ENCODE measurements at places on chromosomes 5 and 9.

DNA sequence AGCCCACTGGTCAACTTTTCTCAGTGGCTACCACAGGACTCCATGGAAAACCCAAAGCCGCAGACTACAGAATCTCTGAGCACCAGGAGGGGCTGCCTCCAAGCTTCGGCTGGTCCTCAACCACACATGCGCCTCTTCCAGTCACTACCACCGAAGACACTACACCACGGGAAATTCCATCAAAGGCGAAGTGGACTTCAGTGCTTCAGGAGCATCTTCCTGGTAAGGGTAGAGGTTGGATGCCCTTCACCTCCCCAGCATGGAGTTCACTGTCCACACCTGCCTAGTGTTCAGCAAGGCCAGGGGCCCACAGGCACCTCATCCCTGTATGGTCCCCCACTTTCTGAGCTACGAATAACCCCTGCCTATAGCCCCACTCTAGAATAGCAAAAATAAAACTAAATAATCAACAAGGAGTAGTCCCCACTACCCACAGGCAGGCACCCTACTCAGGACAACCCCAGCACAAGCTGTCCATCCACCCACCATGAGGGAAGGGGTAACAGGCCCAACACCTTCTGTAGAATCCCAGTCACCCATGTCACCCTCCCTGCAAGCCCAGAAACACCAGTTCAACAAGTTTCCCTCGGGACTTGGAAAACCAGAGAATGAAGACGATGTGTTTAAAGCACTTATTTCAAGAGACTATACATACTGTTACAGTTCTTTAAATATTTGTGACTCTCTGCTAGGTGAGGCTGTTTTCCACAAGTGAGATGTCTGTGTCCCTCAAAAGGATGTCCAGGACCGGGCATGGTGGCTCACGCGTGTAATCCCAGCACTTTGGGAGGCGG lies 2.6 kb downstream of the VDAC1 start:
- no peak for DNase-seq

DNA sequence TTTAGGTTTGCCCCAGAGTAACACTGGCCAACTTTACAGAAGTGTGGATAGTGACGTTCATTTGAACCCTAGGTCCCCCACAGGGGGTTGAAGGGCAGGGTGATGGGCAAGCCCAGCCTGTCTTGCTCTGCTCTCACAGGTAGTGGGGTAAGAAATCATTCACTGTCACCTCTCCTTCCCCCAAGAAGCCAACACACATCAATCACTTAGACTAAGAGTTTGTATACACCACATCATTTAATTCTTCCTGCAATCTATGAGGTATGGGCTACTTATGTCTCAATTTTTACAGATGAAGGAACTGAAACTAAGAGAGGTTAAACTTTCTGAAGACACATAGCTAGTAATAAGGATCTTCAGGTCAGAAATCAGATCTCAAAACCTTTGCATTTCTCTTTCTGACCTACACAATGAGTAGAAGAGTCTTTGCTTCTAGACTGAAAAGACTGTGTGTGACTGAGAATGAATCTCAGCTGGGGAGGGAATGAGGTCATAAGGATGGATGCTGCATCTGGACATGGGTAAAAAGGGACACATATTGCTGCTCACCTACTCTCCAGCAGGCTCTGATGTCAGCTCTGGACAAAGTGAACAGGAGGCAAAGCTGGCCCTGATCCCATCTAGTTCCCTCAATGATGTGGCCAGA lies 81.0 kb upstream of the EQTN start:
- DNase-seq: no peak

- no peak for DNase-seq
Observed at GRCh38 chr9:129879991-129880653, 44.9 kb downstream of the USP20 start.

DNA sequence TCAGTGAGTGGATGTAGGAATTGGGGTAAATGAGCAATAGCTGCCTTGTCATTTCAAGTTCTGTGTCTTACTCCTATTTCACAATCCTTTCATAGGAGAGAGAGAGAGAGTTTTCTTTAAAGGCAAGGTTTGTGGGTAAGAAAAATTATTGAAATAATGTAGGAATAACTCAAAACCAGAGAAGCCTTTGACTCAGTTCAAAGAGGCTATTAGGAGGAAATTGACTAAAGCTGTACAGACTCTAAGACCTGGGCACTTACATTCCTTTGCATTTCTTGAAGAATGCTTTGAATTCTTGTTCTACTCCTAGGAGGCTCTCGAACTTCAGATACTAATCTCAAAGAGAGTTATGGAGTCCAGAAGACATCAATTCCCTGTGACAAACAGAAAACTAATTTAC lies 257.1 kb downstream of the FBXL7 start:
- no peak for DNase-seq

DNA sequence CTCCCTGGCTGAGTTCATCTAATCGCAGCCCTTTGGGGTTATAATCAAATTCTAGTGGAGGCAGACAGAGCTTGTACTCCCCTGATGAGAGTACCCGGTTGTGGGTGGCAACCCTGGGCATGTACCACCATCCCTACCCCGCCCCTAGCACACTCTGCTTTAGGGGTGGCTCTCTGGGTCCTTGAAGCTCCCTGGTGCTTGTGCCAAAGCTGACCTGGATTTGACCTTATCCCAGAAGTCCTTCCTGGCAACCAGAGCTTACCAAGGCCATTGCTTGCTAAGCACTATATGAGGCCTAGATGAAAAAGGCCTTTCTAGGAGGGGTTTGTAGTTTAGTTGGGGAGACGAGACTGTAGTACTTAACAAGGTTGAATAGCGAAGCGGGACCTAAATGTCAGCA lies 72.2 kb downstream of the RGS3 start:
- no peak for DNase-seq

- DNase-seq: no peak
Observed at GRCh38 chr9:110123341-110124095, 84.4 kb downstream of the C9orf152 start.

GRCh38 chr5:14216902-14217301 lies 73.8 kb downstream of the TRIO start:
- DNase-seq: no peak

DNA sequence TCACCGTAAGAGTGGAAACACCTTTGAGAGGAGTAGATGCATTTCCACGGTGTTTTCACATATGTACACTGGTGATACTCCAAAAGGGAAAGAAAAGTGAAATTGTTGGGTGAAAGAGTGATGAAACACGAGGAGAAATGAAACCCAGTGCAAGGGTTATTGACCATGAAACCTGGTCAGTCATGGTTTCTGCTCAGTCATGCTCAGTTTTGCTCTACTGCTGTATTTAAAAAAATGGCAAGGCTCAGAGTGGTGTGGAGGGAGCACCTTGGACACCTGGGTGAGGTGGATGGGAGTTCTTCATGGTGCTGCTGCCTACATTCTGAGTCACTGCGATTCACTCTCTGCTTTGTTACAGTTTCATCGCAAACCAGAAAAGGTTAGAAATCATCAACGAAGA lies 32.3 kb downstream of the NTRK2 start:
- DNase-seq: no peak

DNA sequence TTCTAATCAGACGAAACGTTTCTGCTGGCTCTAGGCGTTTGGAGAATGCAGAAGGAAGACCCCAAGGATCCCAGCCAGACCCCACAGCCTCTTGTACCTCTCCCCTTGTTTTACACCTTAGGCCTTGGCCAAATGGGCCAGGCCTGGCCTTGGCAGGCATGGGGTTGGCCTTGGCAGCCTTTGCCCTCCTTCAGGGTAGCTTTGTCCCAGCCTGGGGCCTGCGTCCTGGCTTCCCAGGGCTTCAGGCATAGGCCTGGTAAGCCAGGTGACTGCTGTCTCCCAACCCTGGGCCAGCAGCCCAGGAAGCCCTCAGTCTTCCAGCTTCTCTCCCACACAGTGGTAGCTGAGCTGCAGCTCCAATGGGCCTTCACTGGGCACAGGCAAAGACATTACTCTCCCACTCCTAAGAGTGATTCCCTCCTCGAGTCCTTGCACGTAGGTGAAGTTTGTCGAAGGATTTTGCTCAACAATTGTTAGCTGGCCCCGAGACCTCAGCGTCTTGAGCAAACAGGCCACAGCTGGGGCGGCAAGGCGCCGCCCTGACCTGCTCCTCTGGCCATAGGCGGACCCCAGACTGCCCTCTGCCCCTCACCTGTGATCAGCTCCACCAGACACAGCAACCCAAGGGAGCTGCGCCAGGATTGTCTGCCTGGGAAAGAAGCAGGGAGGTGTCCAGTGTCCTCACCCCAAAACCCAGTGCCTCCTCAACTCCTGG lies 1.1 kb upstream of the PITX1 start:
- DNase-seq: no peak

DNA sequence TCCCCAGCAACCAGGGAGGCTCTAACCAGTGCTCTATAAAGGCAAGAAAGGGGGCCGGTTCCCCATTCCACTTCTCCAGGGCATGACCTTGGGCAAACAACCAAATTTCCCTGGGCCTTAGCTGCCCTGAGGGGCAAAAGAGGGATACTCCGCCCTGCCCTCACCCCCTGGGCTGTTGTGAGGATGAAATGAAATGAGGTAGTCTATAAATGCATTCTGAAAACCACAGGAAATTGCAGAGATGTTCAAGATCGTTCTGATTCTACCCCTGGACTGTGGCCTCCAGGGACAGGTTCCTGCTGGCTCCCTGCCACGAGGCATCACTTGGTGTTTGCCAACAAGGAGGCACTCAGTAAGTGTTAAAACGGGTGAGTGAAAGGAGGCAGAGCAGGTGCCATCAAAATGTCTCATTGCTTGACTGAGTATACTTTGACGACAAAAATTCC lies 5.7 kb downstream of the RAPGEF1 start:
- no peak for DNase-seq

- no peak for DNase-seq
Observed at GRCh38 chr5:118777189-118777736, 211.1 kb downstream of the DTWD2 start.

DNA sequence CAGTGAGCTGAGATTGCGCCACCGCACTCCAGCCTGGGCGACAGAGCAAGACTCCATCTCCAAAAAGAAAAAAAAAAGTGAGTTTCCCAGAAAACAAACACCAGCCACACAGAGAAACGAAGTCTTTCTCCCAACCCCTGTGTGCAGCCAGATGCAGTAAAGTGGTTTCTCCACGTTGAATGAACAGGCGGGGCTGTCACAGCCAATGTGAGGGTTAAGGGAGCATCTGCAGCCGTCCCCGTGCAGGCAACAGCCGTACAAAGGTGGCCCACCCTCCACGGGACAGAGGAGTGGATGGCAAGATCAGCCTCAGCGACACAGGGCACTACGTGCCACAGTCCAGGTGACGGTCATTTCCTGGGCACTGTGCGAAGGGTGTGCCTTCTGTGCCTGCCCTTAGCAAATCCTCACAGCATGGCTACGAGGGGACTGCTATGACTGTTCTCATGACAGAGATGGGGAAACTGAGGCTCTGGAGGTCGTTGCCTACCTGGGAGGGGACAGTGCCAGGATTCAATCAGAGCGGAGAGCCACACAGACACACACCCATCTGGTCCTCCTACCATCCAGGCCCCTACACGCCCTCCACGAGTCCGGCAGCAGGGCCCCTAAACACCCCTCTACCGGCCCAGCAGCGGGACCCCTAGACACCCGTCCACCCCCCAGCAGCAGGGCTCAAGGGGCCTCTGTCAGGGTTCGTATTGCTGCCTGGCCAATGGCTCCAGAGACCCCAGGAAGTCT lies 2.3 kb downstream of the VAV2 start:
- no peak for DNase-seq

DNA sequence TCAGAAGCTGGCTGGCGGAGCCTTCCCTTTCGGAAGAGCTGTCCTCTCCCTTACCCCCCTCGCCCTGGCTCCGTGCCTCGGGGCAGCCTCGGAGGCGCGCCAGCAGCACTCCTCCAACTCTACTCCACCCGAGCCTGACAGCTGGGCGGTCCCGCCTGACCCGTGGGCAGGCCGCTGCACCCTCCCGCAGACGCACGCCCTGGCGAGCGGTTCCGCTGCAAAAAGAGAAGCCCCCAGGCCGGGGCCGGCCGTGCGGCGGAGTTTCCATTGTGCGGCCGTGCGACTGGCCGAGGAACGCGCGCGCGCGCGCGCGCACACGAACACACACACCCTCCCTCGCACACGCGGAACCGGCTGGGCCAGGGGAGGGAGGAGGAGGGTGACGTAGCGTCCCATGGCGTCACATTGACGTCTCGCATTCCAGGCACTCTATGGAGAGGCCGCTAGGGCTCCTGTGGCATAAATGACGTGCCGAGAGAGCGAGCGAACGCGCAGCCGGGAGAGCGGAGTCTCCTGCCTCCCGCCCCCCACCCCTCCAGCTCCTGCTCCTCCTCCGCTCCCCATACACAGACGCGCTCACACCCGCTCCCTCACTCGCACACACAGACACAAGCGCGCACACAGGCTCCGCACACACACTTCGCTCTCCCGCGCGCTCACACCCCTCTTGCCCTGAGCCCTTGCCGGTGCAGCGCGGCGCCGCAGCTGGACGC lies at the start of gene NR4A3:
Gene NR4A3 (plus strand): TSS at position 490 of the 713 bp plus-strand sequence. CDS start 6,158 bp downstream, outside the sequence.
- peak; percentile 74 for DNase-seq

- no peak for DNase-seq
Observed at GRCh38 chr5:34578962-34579361, 77.2 kb upstream of the RAI14 start.

GRCh38 chr5:32753051-32753450 lies 41.9 kb downstream of the NPR3 start:
- no peak for DNase-seq

- no peak for DNase-seq
Observed at GRCh38 chr9:35729101-35729500, 2.9 kb downstream of the TLN1 start.

DNA sequence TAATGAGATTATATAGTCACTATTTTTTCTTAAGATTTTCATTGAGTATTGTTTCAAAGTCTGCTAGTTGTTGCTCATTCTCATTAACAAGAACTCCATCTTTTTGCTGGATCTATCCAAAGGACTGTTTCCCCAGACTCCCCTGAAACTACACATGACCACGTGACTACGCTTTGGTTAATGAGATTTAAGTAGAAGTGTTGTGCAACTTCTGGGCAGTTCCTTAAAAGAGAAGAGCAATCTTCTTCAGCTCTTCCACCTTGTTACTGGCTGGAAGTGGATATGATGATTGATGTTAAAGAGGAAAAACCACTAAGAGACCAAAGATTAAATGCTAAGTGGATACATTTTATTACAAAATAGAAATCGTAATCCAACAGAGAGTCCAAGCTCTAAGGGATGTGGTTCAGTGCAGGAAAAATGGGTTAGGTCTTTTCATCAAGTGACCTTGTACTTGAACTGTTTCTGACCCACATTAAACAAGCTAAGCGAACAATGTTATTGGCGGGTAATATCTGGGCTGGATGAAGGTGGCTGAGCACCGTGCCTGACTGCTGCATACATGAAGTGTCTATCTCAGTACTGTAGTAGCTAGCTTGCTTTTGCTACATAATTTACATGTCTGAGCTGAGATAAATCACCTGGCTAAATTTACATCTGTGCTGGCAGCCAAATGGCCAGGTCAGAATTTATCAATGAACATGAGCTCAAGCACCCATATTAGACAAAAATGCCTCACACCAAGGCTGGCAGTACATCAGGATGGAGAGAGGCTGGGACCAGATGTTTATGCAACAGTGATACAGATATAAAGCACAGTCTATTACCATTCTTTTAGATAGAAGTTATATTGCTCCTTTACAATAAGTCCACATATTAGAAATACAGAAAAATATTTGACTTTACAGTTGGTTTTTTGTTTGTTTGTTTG lies 7.5 kb upstream of the CTNNAL1 start:
- DNase-seq: no peak
